ENCODE measurements at places on chromosomes 4 and X.

- no peak for DNase-seq
Measured at GRCh38 chr4:11152684-11153083, 276.0 kb downstream of the HS3ST1 start.

DNA sequence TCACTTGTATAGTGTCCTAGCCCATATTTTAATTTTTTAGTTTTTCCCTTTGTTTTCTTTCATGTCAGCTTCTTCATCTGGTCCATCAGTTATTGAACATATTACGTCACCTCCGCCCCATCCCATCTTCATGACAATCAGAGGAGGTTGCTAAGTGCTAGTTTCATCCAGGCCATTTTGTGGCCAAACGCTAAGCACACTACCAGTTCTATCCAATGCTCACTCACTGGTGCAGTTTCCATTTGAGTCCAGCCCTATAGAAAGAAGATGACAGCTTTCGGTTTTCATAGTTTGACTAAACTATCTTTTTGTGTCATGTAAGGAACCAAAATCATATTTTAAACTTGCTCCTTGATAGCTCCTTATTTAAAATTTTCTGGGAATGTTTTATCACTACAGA lies 304.2 kb downstream of the TENM3 start:
- no peak for DNase-seq

DNA sequence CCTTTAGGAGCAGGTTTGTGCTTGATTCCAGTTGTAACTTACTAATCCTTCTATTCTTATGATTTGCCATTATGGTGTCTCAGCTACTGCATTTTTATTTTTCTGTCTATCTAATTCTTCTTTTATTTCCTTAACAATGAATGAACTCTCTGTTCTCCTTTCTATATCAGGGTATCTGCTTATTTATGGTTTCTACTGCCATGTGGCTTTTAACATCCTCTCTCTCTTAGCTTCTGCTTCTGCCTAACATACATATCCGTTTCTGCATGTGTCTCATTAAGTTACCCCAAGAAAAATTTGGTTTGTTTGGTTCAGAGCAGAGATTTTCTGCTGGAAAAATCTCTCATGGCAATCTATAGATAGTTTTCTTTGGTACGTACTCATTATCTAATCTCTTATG lies 614.4 kb downstream of the RPA4 start:
- no peak for DNase-seq

DNA sequence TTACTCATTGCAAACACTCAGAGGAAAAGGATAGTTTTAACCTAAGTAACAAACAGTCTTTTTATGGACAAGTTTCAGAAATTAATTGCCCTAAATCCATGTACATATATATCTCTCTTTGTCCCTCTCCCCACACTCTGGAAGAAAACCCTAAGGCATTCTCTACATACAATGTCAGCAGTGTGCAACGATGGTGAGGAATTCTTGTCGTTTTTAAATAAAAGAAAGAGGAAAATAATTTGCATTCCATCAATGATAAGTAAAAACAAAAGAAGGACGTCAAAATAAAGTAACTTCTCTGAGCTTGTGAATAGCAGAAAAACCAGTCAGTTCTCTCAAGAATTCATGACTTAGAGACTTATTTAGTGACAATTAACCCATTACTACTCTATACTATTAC lies 550.5 kb upstream of the DIPK2B start:
- DNase-seq: no peak

DNA sequence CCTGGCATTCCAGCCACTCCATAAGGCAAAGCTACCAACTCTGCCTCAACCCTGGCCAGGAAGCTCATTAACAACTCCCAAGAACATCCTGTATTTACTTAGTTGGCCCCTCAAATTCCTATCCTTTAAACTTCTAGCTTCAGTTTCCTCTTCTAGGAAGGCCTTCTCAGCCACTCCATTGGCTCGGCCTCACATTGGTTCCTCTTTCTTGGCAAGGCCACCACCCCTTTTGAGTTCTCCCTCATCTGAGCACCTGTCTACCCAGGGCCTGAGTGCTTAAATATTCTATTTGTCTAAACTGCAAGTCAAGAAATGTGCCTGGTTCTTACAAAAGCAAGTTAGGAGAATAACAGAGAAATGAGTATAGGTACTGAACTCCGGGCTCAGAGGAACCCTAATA lies 10.0 kb downstream of the SMC1A start:
- no peak for DNase-seq

DNA sequence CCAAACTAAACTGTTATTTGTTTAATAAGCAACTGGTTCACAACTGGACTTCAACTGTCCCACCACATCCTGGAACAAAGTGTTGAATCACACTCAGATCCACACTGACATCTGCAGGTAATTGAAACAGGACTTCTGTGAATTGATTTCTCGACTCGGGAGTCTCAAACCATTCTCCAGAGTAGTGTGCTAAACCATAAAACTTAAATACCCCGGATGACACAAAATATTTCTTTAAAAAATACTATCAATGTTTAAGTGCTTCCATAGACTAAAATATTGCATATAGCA lies 95.4 kb upstream of the PLAC1 start:
- DNase-seq: no peak

DNA sequence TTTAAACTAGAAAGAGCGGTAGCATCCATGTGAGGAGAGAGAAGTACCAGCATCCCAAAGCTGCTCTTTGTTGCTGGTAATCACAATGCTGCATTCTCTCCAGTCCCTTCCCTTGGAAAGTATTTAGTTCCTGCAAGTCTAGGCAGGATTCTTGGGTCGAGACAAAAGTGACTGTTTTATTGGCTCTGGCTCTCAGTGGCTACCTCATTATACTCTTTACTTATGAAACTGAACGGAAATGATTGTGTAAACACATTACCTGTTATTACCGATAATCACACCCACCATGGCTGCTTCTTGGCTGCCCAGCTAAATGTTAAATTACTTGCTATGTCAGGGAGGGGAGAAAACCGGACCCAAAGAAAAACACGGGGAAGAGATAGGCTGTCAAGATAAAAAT lies 26.2 kb downstream of the ATXN3L start:
- no peak for DNase-seq

- DNase-seq: no peak
Measured at GRCh38 chrX:107701493-107702121, 73.3 kb downstream of the PRPS1 start.

- no peak for DNase-seq
Measured at GRCh38 chrX:112270991-112271390, 188.4 kb upstream of the TRPC5 start.

DNA sequence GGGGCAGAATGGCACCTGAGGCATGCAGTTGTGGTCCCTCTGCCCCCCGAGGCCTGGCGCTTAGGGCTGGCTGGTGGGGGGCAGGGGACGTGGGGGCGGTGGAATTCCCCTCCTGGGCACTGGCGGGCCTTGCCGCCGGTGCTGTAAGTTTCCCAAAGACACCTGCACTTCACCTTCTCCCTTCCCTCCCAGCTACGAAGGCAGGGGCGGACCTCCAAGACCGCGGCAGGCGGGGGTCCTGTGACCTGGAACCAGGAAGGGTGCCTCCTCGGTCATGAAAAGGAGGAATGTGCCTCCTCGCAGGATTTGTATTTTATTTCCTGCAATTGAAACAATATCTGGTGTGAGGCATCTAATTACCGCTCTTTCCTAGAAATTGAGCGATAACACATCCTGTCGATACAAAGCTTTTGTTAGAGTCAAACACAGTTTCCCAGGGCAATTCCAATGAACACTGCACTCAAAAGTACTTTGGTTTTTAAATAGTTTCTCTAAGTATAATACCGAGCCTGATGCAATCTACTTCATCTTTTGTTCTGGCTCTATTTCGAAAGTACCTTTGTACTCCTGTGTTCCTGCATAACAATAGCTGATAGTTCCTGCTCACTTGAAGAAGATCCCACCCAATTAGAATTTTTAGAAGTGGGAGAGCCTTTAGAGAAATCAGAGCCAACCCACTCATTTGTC lies 12.3 kb upstream of the ADRA2C start:
- DNase-seq: no peak

DNA sequence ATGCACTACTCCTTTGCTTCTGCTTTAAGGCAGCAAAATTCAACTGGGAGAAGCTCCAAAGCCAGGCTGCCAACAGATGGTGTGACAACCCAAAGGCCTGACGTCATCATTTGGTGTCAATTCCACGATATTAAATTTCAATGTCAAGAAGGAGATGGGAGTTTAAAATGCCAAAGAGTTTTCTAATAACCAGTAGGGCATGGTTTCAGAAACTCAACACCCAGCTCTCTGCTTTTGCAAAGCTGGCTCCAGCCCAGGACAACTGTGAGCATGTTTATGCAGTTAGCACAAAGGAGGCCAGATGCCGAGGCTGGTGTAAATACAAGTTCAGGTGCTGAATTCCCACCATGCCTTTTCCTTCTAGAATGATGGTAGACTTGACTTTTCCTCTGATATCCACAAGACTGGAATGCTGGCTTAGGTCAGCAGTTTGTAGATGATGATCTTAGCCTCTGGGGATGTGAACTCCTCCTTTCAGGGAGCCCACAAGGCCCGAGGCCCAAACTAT lies 67.3 kb downstream of the AFAP1 start:
- DNase-seq: no peak

GRCh38 chr4:151356510-151356909 lies 31.1 kb upstream of the SH3D19 start:
- no peak for DNase-seq

- DNase-seq: no peak
Measured at GRCh38 chr4:153512952-153513500, 46.9 kb downstream of the TMEM131L start.

DNA sequence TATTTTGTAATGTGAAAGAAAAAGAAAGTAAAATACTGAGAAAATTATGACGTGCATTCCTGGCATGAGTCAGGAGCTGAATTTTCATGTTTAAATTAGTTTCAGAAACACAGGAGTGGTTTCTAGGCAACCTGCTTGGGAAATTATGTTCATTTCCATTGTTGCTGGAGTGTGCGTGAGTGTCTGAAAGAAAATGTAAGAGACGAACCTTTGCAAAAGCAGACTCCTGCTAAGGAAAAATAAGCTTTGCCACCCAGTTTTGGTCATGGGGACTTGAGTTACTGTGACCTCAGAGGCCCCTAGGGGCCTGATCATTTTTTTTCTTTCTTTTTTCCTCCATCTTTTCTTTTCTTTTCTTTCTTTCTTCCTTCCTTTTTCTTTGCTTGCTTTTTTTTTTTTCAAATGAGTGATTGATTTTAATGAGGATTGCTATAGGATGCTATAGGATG lies 18.8 kb upstream of the CHRNA9 start:
- DNase-seq: peak; percentile 40

- DNase-seq: no peak
Measured at GRCh38 chr4:80385397-80386280, 50.1 kb downstream of the CFAP299 start.

DNA sequence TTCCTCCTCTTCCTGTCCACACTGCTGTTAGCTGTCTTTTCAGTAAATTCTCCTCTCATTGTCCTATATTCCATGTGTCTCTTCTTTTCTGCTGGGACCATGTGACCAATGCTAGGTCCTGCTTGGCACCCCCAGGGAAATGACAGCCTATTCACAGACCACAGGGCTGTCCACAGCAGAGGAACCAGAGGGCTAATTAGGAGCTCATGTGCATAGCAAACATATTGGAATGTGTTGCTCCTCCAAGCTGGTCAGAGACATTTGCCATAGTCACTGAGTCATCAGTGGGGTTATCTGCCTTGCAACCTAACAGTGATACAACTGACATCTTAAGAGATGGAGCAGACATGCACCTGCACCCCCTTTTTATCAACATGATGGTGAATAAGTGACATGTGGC lies 67.9 kb upstream of the PUDP start:
- no peak for DNase-seq

GRCh38 chr4:2469192-2469984 lies 482 bp downstream of the RNF4 start:
- peak; percentile 64 for DNase-seq

- DNase-seq: no peak
Measured at GRCh38 chrX:45322382-45322781, 121.7 kb upstream of the DIPK2B start.

DNA sequence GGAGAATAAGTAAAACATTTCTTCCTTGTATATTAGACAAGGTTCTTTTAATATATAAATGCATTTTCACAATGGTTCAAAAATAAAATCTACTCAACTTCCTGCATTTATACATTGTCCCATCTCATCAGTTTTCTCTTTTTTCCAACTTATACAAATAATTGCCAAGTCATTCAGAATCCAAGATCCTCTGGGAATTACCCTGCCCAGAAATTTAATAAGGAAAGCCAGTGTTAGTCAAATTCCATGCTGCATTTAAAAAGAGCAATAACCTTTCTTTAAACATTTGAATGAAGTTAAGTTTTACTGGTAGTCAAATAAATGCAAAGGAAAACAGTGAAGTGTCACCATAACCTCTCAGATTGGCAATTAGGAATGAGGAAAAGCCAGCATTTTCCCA lies 357.9 kb downstream of the PPP3CA start:
- DNase-seq: no peak

DNA sequence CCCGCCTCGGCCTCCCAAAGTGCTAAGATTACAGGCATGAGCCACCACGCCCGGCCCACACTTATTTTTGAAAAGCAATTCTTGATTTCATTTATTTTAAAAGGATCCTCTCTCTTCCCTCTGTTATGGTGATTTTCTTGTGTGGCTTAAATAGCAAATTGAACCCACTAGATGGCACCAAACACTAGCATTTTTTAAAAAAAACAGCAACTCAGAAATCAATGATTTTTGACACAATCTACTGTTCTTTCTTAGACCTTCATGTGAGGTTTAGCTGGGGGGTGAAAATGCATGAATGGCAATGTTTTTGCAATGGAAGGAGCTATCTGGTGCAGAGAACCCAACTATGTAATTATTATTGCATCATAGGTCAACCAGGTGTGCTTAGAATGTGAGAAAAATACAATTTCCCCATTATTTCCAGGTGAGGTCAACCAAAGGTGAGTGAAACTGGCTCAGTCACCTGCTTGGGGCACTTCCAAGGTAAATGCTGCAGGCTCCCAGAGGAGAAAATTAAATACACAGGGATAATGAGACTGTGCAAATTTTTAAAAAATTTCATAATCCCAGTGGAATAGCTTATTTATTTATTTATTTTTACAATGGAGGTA lies 226.7 kb upstream of the PRKX start:
- no peak for DNase-seq

DNA sequence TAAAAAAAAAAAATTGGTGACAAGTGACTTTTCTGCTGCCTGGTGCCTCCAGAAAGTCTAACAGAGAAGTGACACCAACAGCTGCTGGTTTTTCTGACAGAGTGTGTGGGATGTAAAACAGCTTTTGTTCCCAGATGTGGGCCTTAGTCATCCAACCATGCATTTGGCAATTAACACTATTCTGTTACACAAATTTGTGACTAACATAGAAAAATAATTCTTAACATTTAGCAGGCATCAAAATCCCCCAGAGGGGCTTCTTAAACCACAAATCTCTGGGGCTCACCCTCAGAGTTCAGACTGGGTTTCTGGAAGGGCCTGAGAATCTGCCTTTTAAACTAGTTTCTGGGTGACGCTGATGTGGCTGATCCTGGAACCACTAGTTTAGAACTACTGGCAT lies 100.5 kb upstream of the PCDH7 start:
- no peak for DNase-seq
